ENCODE measurements at places on chromosomes 3 and 15.
A peak's percentile ranks its signal among the peaks of the same experiment; 100 is the strongest.

- DNase-seq: peak; percentile 57
These were observed 203.7 kb downstream of the ABHD5 start for GRCh38 chr3:43894176-43895049.

DNA sequence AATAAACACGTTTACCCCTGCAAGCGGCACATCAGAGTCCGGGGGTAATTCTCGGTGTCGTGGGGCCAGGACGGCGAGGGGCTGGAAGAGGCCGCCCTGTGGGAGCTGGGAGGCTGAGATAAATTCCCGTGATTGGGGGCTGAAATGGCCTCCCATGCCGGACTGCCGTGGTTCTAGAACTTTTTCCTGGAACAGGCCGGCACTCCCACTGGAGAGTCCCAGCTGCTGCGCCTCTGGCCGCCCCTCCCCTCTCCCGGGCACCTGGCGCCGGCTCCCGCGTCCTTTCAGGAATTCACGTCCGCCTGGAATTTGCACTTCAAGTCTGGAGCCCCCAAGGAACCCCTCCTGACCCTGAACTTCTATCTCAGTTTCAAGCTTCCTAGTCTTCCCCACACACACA lies 10.8 kb upstream of the LRRC2 start:
- DNase-seq: no peak

DNA sequence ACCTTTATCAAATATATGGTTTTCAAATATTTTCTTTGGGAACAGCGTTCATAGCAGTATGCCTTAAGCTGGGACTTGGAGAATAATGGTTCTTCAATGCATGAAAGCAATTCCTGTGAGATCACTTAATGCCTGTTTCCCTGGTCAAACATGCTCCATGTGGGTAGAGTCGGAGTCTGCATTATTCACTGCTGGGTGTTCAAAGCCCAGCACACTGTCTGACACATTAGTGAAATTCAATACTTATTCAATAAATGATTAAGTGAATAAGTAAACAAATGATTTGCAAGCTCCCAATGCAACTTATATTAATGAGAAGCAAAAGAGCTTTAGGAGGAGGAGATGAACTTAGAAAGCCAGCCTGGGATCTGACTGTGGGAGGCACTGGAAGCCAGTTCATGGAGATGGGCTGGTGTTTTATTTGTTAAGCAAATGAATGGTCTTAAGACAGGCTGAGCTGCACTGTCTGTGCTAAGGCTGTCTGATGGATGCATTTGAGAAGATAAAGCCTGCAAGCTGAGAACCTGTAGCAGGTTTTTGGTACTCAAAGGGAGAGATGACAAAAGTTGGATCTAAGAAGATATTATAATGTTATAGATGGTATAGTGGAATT lies 490.8 kb downstream of the MCTP2 start:
- DNase-seq: no peak

DNA sequence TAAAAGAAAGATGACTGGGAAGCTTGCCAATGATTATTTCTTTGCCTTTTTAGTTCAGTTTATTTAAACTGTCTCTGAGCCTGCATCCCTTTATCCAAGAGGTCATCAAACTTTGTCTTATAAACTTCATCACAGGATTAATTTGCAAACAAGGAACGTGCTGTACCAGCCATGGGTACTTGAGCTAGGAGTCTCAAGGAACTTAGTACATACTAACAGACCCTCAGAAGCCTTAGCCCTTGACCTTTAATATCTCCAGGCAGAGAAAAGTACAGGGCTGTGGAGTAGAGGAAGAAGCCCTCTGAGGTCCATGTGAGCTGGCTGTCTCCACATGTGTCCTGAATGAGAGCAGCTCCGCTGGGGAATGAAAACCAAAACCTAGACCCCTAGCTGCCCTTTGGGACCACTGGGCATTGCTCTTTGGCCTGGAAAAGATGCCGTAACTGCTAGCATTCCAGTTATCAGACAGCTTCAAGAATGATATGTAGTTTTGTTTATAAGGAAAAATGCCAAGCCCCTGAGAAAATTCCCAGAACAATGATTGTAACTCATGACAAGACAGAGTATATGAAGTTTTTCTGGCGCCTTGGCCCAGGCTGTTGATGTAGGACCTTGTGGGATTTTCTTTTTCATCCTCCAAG lies 92.1 kb downstream of the ASB7 start:
- no peak for DNase-seq

DNA sequence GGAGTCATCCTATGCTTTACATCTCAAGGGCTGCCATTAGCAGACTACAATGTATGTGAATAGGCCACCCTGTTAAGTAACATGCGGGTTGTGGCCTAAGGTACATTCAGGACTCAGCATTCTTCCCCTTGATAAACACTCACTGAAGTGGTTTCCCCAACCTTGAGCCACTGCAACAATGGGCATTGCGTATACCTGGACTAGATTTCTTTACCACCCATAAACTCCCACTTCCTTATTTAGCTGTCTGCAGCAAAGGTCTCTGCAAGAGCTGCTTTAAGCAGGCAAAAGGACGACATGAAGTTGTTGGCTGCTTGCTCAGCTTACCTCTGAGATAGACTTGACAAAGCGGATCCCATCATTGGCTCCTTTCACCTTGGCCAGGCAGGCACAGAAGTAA lies 16.2 kb downstream of the FYCO1 start:
- DNase-seq: no peak

- peak; percentile 91 for DNase-seq
These were observed 2.8 kb downstream of the HEMK1 start for GRCh38 chr3:50572158-50572557.

DNA sequence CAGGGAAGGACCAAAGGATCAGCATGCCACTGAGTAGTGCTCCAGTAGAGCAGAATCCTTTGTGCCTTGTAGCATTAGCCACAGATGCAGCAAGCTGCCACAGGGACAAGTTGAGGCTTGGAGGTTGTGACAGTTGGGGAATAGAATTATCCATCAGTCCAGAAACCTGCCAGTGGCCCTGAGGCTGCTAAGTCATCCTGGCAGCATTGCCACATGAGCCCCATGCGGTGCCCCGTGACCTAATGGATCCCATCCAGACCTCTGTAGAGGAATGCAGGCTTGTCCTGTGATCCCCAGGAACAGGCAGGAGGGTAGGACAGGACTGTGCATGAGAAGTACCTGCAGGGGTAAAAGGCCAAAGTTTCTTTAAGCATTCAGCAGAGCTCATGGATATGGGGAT lies 51.7 kb downstream of the BOC start:
- no peak for DNase-seq

Measured in hematopoietic multipotent progenitor cell treated with erythropoietin and hydrocortisone succinate and interleukin-3 and kit ligand, for 8 days (in vitro differentiated cells).